Stimulated activated CD4-positive, alpha-beta T cell treated with anti-CD3 and anti-CD28 coated beads, Interleukin-12 subunit alpha, Interleukin-12 subunit beta, amount 100 ng/mL, for 48 hours (primary cell): ENCODE measurements at places on chromosomes 7 and 10.

DNA sequence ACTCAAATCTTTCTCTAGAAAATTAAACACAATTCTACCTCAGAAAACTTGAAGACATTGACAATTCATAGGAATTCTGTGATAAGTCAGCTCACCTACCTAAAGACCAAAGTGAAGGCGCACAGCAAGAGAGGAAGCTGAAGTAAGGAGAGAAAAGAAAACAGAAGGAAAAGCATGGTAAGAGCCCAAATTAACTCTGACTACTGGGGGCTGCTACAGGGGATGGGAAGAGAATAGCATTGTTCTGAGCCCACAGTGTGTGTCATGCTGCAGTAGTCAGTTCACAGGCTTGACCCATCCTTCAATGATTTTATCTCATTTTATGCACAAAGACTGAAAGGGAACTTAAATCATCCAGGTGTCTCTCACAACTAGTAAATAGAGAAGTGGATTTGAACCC, 111.3 kb downstream of the PTEN start:
- DNase-seq: no peak

GRCh38 chr10:61744469-61744868, 81.7 kb downstream of the CABCOCO1 start:
- no peak for DNase-seq

- DNase-seq: no peak
Observed at GRCh38 chr7:9031386-9031785, 598.0 kb downstream of the NXPH1 start.

GRCh38 chr10:80506189-80506575, 31.5 kb upstream of the SH2D4B start:
- no peak for DNase-seq

DNA sequence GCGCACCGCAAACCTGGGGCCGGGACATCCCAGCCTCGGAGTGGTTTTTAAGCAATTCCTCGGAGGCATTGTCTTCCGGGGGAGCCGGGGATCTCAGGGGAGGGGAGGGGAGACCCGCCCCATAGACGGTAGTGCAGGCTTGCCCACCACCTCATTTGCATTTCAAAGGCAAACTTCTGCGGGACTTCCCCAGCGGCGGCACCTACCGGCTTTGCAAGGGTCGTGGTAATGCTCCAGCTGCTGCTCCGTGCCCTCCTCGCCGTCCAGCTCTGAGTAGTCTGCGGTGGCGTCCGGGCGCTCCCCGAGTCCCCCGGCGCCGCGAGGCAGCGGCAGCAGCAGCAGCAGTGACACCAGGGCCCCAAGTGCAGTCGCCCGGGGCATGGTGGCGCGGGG, 425 bp downstream of the TLL2 start:
- peak; percentile 14 for DNase-seq

DNA sequence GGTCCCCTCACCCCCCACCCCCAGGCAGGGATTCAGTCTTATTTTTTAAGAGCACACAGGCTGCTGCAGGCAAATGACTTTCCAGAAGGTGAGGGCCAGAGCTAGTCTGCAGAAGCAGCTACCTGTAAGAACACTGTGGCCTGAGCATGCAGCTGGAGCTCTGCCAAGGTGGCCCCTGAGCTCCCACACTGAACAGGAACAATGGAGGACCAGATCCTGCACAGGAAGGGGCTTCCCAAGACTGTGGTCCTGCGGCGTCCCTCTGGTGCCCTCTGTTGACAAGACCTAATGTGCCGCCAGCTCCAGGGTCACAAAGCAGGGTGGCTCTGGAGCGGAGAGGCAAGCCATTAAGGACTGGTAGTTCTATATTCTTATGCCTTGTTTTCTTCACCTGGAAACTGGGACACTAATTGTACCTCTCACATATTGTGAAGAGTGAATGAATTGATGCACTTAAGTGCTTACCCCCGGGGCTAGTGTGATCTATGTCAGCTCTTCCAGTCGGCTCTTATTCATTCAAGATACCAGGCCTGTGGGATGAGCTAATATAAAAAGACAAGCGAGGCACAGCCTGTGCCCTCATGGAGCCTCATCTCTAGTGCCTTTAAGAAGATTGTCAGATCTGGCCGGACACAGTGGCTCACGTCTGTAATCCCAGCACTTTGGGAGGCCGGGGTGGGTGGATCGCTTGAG, 8.0 kb upstream of the BEND7 start:
- peak; percentile 20 for DNase-seq

DNA sequence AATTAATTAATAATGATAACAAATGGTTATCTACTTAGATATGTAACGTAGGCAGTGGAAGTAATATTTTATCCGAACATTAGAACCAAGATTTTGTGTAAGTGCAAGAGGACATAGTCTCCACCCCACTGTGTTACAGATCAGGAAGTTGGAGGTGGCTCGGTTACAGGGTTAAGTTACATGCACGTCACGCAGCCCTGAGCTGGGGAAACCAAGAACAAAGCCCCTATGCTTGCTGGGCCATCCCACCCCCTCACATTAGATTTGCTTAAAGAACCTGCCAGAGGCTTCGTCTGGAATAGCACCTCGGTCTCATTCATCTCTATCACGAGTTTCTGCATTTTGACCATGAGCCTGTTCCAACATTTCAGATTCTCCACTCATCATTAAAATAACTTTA, 214.1 kb downstream of the ADARB2 start:
- DNase-seq: no peak

GRCh38 chr10:3992382-3993178, 207.6 kb upstream of the KLF6 start:
- DNase-seq: no peak

- no peak for DNase-seq
Observed at GRCh38 chr7:155229548-155230168, 68.0 kb upstream of the INSIG1 start.

DNA sequence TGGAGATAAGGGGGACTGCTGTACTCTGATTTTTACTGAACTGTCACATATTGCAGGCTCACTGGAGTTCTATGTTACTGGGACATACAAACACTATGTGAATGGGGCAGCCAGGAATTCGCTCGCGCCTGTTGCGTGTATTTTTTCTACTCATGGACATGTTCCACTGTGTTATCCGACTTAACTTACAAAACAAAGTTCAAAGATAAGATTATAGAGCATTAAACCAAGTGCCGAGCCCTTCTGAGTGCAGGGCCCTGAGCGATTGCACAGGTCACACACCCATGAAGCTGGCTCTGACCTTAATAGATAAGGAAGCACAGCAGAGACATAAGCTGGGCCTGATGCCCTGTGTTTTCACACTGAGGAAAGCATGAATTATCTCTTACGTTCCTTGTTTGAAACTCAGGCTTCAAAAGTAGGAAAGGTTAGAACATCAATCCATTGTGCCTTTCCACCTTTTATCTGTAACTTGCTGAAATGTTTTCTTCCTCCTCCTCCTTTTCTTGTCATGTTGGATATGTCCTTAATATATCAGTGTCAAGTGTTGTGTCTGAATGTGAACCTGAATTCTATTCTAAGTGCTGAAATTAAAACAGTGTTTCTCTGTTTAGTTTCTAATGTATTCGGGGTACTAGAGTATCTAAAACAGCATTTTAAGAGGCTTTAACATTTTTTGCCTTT, 273.8 kb downstream of the AUTS2 start:
- DNase-seq: no peak

DNA sequence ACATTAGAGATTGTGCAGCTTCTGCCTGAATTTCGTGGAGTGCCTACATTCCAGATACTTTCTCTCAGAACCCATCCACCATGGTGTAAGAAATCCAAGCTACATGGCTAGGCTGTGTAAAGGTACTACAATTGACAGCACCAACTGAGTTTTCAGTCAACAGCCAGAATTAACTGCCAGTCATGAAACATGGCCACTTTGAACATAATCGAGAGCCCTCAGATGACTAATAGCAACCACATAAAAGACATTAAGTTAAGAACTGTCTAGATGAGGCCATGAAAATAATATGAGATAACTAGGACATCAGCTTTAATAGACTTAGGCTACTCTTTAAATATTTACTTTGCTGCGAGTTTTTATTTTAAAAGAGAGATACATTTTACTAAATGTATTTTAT, 1106.8 kb upstream of the LRRTM3 start:
- DNase-seq: no peak

DNA sequence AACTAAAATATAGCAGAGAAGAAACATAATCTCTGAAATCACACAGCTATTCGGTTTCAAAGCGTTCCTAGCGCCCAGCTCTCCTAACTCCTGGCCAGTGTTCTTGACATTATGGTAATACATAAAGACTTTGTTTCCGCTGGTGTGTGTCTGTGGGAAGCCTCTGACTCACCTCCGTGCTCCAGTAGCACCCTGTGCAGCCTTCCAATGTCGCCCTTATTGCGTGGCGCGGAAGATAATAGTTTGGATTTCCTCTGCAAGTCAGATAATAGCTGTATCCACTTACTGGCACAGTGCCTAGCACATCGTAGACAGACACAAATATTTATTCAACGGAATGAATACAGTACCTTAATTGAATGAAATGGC, 570 bp downstream of the BMS1 start:
- no peak for DNase-seq

DNA sequence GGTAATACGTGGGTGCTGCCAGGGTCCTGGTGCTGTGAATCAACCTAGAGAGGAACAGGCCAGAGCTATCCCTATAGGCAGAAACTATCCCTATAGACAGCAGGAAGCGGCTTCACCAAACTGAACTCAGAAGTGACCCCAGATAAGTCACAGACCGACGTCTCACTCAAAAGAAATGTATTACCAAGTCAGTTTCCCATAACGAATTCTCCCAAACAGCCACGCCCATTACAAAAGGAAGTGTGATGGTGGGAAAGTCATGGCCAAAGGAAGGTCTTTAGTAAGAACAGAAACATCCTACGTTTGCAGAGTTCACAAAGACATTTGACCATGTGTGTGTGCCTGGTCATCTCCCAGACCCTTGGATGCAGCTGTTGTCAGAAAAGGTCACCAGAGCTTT, 470.8 kb upstream of the ADARB2 start:
- DNase-seq: no peak

DNA sequence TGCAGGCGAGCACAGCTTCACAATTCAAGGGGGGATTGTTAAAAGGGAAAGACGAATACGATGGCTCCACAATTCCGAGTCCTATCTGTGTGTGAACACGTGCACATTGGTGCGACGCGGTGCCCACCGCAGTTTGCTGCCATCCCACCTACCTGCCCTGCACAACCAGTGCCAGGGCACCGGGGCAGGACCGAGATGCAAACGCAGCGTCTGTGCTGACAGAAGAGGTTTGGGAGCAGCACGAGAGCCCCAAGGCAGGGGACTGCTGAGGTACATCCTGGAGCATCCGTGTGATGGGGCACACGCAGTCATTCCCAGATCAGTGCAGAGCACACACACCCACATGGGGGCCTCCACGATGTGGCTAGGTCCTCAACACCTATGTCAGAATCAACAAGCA, 221.3 kb downstream of the DNAJB6 start:
- DNase-seq: no peak

DNA sequence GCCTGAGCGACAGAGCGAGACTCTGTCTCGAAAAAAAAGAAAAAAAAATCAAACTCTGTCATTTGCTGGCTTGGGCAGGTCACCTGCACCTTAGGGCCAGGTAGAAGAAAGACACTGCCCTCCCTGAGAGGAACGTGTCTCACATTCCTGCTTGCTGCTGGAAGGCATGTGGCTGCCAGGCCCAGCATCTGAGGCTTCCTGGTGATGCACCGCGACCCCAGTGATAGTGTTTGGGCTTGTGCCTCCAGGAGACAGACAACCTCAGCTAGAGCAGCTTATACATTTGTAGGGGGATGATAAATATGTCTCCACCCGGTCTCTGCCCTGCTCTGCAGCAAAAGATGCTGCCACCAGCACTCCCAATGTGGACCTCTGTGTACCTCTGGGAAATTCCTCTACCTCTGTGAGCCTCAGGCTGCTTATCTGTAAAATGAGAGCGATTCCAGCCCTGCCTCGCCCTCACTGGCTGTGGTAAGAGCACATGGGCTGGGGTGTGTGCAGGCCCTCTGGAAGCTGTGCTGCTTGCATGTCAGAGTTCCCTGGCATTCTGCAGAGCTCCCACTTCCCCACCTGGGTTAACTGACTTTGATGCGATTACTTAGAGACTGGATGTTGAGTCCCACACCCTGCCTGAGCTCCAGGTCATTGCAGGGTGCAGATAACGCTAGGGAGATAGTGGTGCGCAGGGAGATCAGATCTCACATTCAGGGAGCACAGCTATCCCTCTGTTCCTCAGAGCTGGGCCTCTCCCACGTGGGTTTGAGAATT, 19.9 kb downstream of the SLC29A3 start:
- no peak for DNase-seq

- no peak for DNase-seq
Observed at GRCh38 chr10:5265139-5265538, 68.5 kb downstream of the AKR1C4 start.

- DNase-seq: no peak
Observed at GRCh38 chr7:36129048-36129534, 24.0 kb upstream of the EEPD1 start.

- DNase-seq: no peak
Observed at GRCh38 chr7:107179326-107180164, 10.7 kb downstream of the HBP1 start.

DNA sequence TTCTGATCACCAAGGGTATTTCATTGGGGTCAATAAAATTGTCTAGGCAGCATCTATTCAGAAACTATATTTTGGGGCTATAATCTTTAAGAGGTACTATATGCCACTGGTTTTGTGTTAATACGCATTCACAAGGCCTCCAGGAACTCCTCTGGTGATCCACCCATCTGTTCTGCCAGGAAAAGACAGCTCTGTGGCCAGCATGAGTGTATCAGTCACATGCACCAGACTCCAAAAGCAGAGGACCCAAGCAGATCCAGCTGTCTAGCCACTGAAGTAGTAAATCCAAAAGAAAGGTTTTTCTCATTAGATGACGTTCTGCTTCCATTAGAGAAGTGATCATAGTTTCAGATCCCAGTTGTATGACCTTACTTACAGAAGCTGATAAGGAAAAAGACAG, 199.6 kb upstream of the CELF2 start:
- no peak for DNase-seq

- DNase-seq: no peak
Observed at GRCh38 chr7:98315318-98315993, 34.0 kb downstream of the BRI3 start.

DNA sequence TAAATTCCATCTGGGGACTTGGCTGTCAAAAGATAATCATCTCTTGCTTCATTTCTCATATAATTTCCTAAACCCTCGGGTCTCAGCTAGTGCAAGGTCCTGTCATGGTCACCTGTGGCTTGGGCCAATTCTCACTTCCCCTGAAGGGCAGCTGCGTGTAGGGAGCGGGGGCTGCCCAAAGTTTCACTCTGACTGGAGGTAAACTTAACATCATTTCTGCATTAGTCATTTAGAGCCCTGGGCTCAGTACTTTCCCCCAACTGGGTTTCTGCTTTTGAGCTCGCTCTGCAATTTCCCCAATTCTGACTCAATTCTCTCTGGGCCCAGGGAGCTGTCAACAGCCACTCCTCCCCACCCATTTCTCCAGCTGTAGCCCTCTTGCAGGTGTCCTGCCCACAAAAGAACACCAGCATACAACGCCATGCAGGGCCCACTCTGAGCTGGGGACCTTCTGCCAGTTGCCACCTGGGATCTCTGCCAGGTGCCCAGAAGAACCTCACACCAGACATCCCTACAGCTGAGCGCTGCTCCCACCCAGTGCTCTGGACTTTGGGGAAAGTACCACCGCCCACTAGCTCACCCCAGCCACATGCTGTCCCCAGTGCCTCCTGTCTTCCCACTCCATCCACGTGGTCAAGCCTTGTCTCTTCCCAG, 37.9 kb downstream of the VOPP1 start:
- peak; percentile 72 for DNase-seq
